Activated CD8-positive, alpha-beta T cell treated with anti-CD3 and anti-CD28 coated beads, Interleukin-2, amount 10 ng/mL, durations not matched to agents 7 days and 5 days (primary cell): ENCODE measurements at places on chromosomes 11 and 22. TPM values are rescaled to one million over a fixed set of nuclear protein-coding genes. Genes with fewer than 3 reads are reported as not detected.

Gene VPREB1
- not detected for total RNA-seq

Gene CNTN5
- not detected for total RNA-seq

Gene KRTAP5-1
- not detected for total RNA-seq

Gene LMO2
- total RNA-seq: not detected

Gene OR10G6
- not detected for total RNA-seq
